ENCODE measurements at places on chromosomes 3 and 15.
A peak's percentile ranks its signal among the peaks of the same experiment; 100 is the strongest.

GRCh38 chr3:71725271-71725991 lies at the start of gene EIF4E3:
TSS of gene EIF4E3 (minus strand) at chr3:71725402. CDS start at chr3:71725367, 35 bp downstream.
- DNase-seq, result peak; percentile 49

DNA sequence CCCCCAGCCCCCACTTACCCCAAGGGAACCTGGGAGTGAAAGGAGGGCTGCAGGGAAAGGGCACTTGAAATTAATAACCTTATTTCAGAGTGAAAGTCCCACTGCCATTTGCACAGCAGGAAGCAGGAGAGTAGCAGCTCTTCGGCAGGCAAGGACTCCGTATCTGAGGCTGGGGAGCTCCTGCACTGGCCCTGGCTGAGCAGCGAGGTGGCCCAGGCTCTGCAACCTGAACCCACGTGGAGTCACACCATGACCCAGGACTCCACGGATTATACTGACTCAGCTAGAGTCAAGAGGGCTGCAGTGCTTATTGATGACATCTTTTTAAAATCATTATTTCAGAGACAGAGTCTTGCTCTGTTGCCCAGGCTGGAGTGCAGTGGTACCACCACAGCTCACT lies 214.5 kb downstream of the XXYLT1 start:
- DNase-seq, result no peak

GRCh38 chr15:56715220-56715619 lies 18.1 kb downstream of the ZNF280D start:
- no peak for DNase-seq

GRCh38 chr3:170689893-170690660 lies 104.2 kb upstream of the SLC7A14 start:
- DNase-seq, result peak; percentile 17

DNA sequence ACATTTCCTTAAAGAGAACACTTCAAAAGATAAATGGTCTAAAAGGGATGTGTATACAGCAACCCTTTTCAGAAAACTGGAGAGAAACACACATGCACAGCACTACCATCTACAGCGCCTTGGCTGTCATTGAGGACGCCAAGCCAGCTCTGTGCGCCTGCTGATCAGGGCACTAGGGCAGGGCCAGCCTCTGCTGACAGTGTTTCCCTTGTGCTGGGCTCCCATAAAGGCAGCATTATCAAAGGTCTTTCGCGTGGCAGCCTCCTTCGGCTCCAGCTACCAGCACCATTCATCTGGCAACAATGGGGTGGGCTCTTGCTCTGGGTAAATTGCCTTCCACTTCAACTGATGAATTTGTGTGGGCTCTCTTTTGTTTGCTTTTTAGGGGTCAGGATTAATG lies 53.4 kb downstream of the LDHAL6B start:
- DNase-seq, result no peak

GRCh38 chr15:31433091-31433490 lies 106.5 kb downstream of the KLF13 start:
- DNase-seq, result no peak

DNA sequence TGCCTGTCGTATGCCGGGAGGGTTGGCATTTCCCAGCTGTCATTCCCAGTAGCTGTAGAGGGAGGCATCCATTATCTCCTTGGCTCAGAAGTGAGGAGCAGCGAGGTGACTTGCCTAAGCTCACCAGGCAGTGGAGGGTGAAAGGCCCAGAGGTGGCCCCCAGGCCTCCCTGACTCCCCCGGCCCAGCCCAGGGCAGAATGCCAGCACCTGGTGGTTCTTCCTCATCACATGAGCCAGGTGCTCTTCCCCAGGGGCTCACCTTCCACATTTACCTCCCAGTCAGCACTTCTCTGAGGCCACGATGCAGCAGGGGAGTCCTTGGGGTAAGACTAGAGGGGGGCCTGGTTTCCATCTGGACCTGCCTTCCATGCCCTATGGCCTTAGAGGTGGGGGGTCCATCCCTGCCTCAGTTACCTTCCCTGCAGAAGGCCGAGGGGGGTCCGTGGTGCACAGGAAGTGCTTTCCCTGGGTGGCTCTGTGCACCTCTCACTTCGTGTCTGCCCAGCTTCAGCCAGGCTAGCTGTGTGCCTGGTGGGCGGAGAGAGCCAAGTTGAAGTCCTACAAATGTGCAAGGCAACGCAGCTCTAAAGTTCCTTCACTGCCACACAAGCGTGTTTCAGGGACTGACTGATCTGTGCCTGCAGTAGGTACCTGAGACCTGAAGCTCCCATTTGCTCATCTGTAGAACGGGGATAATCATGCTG lies 70.3 kb upstream of the PLXNA1 start:
- DNase-seq, result no peak

DNA sequence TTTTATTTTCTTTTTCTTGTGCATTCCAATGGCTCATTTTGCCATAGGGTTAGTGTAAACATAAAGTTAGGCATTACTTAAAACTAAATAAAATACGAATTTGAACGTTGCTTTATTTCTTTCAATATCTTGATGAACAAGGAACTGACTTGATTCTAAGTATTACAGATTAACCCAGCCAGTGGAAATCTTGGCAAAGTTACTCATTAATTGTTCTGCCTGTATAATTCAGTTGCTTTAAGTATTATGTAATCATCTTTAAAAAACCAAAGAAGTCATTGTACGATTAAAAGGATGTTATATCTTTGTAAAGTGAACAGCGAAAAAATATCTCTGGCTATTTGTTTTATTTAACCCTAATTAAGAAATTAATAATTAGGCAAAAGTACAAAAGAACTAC lies 737.9 kb upstream of the BCHE start:
- DNase-seq, result no peak

- no peak for DNase-seq
Measured at GRCh38 chr3:18338827-18339514, 86.2 kb downstream of the SATB1 start.

DNA sequence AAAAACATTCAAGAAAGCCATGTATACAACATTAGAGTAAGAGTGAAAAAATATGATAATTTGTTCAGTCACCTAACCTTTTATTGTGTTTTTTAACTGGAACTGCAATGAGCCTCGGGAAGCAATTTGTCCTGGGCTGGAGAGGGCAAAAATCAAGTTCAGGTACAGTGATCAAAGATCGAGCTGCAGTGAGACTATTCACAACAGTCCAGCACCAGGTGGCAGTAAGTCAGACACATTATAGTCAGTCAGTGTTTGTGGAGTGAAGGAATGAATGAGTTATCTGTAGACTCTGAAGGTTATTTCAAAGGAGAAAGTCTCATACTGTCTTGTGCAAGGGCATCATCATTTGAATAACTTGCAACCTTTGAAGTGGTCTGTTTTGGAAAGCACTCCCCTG lies 116.6 kb downstream of the CHDH start:
- no peak for DNase-seq

DNA sequence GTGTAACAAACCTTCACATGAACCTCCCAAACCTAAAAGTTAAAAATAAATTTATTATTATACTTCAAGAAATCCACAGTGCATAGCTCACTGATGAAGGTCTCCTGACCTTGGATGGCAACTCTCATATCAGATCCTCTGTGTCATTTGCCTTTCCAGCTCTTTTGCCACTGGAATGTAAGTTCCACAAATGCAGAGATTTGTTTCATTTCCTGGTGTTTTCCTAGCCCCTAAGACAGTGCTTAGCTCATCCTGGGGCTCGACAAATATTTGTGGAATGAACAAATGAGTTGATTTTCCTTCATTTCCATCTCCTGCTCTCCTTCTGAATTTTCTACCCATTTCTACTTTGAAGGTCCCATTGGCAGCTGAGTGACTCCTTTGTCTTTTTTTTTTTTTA lies 56.0 kb downstream of the FRMD4B start:
- no peak for DNase-seq

- DNase-seq, result no peak
Measured at GRCh38 chr3:35832140-35832571, 192.8 kb downstream of the ARPP21 start.

DNA sequence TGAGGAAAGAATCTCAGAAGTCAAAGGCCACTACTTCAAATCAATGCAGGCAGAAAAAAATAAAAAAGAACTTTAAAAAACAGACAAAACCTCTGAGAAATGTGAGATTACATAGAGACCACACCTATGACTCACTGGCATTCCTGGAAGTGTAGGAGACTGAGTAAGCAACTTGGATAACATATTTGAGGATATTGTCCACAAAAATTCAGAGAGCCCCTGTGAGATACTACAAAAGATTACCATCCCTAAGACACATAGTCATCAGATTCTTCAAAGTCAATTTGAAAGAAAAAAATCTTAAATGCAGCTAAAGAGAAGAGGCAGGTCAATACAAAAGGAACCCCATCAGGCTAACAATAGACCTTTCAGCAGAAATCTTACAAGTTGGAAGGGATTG lies 887.3 kb downstream of the NTRK3 start:
- DNase-seq, result no peak

GRCh38 chr3:87410110-87410509 lies 133.7 kb upstream of the POU1F1 start:
- DNase-seq, result no peak

DNA sequence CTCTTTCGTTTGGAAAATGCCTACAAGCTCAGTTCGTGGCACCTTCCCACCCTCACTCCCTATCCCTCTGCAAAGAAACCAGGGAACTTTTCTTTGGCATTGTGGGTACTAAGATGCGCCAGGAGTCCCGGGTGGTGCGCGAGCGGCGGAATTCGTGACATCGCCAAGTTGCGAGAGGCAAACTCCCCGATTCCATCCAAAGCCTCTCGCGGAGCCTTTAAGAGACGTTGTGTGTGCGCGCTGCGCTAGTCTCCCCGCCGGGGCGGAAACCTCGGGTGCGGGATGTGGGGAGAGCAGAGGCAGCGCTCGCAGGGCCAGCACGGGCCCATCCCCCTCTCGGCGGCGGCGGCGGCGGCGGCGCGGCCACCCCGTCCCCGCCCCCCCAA lies 443 bp upstream of the NR2F2 start:
- DNase-seq, result no peak

- DNase-seq, result no peak
Measured at GRCh38 chr3:27666272-27666671, 55.9 kb downstream of the EOMES start.

DNA sequence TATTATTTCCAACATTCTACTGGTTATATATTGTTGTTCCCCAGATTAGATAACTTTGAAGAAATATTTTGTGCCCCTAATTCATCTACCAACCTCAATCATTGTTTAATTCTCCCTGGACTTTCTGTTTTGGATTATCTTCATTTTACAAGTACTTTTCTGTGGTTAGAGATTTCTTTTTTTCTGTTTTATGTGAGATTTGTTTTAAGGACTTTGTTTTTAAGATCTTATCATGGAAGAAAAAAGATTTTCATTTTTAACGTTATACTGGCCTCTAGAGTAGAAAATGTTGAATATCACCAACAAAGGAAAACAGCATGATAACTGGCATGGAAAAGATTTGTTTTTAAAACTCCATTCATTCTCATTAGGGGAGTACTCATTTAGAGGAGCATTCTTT lies 210.9 kb upstream of the KCNMB2 start:
- DNase-seq, result no peak

DNA sequence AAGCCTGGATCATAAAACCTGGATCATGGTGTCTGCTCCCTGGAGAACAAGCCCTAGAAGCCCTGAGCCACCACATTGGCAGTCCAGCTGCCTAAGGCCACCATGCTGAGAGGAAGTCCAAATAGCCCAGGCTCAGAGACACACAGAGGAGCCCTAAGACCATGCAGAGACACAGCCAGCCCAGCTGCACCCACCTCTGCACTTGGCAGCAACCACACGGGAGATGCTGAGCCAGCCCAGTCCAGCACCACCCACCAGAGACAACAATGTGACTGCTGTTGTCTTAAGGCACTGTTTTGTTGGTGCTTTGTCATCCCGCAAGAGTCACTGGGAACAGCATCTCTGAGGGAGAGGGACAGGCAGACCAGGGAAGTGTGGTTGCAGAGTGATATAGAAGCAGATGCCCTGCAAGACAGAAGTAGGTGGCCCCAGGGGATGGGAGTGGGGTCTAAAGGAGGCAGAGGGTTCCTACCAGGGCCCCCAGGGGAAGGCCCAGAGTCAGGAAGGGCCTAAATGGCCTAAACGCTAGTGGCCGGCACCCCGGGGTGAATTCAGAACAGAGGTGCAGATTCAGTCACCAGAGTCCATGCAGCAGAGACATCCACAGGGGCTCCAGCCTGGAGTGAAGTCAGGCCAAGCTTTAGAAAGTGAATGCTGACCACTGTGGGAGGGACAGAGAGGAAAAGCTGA lies 105.4 kb upstream of the PRR20G start:
- no peak for DNase-seq

DNA sequence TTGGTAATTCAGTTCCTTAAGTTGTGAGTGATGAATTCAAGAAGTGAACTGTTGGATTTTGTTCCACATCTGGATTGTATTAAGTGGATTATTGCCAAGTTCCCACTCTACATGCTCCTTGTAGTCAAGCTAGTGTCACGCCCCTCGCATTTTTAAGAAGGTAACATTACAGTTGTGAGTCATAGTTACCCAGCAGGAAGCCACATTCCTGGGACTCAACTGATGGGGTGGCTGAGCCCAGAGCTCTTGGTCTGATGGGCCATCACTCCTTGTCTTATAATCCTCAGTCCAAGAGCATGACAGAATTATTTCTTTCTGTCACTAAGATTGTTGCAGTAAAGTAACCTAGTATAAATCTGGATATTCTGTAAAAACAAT lies 102.7 kb downstream of the PTPRG start:
- DNase-seq, result no peak

DNA sequence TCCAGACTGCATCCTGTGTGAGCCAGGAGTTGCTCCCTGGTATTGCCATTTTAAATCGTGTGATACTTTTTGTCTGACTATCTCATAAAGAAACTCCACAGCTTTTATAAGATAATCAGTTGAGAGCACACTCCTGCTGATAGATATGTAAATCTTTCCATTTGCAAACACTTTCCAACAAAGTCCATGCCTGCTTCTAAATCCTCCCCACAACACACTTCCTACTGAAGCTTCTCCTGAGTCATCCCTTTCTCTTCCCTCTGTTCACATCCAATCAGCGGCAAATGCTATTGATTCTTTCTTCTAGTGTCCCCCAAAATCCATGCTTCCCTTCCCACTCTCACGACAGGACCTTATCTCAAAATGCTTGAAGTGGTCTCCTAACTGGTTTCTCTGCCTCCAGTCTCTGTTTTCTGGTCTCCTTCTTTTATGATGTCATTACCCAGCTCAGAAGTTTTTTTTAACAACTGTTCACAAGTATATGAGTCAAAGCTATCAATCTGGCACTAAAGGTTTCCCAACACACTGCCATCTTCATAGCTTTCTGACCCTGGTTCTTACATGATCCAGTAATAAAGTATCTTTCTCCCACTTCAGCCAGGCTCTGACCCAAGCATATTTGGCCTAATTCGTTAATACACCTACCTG lies 4.5 kb upstream of the WWTR1 start:
- no peak for DNase-seq

GRCh38 chr3:63911509-63911872 lies 692 bp downstream of the SCAANT1 start:
- no peak for DNase-seq

DNA sequence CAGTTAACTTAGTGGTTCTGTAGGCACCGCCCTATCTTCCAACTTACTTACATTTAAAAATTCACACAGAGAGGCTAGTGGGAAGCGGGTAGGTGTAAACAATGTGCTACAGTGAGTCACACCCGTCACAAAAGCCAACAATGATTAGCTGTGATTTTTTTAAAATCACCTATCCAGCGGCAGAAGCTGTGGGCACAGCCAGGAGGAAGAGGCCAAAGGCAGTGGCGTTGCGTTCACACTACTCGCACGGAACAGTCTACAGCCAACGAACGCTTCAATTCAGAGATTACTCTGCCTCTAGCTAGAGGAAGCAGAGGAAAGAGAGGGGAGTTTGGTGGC lies 2.5 kb upstream of the NLGN1 start:
- DNase-seq, result no peak

All from CD4-positive, alpha-beta T cell treated with Interleukin-12 subunit alpha and Interleukin-12 subunit beta, for 1 hour (primary cell).